ENCODE measurements at places on chromosomes 1 and 21.

- DNase-seq = no peak
These were observed 182.8 kb downstream of the LMO4 start for GRCh38 chr1:87511449-87511848.

GRCh38 chr1:164753521-164754077, 194.6 kb downstream of the PBX1 start:
- no peak for DNase-seq

- DNase-seq = peak; percentile 83
These were observed at the start of gene S100A16 for GRCh38 chr1:153612755-153613331. TSS of gene S100A16 (minus strand) at chr1:153613137. CDS start at chr1:153608151, 4,986 bp downstream.

GRCh38 chr1:204592246-204592948, 76.2 kb downstream of the MDM4 start:
- peak; percentile 59 for DNase-seq

GRCh38 chr21:25329227-25329825, 278.0 kb downstream of the MRPL39 start:
- peak; percentile 80 for DNase-seq

GRCh38 chr1:166174108-166174507, 7.3 kb upstream of the FAM78B start:
- DNase-seq = no peak
